ENCODE measurements at places on chromosomes 3 and 15.
A peak's percentile ranks its signal among the peaks of the same experiment; 100 is the strongest.

GRCh38 chr15:64596701-64597476, 136.5 kb downstream of the ZNF609 start:
- DNase-seq: peak; percentile 21

DNA sequence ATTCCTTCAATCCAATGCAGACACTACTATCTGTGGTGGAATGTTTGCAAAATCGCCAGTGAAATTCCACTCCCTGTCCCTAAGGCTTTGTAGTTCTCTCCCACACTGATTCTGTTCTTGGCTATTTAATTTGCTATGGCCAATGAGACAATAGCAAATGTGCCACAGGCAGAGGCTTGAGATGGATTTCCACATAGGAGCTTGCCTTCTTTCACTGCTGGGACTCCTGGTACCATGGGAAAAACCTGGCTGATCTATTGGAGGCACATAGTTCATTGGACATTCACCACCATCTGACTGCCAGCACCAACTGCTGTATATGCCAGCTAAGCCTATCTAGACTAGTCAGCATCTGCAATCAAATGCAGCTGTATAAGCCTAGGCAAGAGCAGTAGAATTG, 103.8 kb downstream of the NR1D2 start:
- DNase-seq: no peak

DNA sequence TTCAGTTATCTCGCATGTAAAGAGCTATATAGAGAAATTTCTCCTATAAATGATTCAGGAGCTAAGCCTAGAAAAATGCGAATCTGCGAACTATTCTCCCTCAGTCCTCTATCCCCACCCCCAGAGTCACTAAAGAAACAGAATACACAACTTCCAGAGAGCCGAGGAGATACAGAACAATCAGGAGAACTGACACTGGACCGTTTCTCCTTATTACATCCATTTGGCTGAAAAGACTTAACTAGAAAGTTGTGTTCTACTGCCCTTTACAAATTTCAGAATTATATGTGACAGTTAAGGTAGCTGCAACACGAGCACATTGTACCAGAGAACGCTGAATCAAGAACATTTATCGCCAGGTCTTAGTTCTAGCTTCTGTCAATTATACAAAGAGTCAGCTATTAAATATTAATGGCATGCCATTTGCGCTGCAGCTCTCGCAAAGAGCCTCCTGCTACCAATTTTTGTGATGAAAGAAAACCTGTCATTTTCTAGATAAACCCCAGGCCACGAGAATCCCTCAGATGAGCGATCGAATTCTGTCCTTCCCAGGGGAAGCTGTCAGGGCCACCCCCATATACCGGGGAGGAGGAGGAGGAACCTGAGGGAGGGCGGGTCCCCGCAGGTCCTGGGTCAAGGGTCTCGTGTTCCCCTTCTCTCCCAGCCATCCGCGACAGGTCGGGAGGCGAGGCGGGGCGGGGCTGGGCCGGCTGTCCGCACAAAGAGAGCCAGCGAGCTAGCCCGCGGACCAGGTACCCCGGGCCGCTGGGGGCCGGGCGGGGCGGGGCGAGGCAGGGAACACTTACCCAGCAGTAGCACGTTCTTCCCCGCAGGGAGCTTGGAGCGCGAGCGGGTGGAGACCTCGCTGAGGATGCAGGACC, 878 bp downstream of the DYNC1LI1 start:
- DNase-seq: peak; percentile 53

DNA sequence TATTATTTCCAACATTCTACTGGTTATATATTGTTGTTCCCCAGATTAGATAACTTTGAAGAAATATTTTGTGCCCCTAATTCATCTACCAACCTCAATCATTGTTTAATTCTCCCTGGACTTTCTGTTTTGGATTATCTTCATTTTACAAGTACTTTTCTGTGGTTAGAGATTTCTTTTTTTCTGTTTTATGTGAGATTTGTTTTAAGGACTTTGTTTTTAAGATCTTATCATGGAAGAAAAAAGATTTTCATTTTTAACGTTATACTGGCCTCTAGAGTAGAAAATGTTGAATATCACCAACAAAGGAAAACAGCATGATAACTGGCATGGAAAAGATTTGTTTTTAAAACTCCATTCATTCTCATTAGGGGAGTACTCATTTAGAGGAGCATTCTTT, 210.9 kb upstream of the KCNMB2 start:
- DNase-seq: no peak

DNA sequence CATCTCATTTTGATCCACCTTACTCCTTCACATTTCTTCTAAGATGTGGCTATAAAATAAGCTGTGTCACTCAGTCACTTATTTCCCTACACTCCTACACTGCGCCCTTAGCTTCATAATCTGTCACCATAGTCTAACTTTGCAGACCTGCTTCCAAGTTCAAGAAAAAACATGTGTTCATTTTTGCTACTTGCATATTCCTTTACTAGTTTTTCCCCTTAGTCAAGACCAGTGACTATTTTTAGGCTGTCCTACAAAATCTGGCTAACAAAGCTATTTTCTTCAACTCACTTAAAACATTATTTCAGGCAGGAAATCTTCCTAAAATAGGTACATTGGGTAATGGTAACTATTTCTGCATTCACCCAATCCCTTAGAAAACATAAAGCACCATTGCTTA, 272.5 kb downstream of the TBC1D5 start:
- no peak for DNase-seq

GRCh38 chr3:109257269-109257668, 59.0 kb downstream of the DPPA2 start:
- DNase-seq: peak; percentile 22

GRCh38 chr15:96262097-96262496, 68.4 kb upstream of the NR2F2 start:
- DNase-seq: no peak

DNA sequence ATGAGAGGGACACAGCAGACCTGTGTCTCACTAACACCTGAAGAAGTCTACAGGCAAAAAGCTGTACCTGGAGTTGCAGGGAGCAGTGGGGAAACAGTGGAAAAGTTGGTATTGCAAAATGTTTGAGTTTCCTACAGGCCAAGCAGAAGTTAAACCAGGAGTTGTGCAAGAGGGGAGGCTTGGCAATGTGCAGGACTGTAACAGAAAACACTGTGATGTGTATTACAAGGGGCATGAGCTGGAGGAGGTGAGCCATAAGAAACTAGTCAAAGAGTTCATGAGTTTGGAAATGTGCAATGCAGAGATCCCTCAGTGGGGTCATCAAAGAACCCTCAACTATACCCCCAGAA, 47.1 kb upstream of the SERPINI2 start:
- DNase-seq: no peak

GRCh38 chr3:44238889-44239288, 2.8 kb upstream of the TOPAZ1 start:
- DNase-seq: no peak

DNA sequence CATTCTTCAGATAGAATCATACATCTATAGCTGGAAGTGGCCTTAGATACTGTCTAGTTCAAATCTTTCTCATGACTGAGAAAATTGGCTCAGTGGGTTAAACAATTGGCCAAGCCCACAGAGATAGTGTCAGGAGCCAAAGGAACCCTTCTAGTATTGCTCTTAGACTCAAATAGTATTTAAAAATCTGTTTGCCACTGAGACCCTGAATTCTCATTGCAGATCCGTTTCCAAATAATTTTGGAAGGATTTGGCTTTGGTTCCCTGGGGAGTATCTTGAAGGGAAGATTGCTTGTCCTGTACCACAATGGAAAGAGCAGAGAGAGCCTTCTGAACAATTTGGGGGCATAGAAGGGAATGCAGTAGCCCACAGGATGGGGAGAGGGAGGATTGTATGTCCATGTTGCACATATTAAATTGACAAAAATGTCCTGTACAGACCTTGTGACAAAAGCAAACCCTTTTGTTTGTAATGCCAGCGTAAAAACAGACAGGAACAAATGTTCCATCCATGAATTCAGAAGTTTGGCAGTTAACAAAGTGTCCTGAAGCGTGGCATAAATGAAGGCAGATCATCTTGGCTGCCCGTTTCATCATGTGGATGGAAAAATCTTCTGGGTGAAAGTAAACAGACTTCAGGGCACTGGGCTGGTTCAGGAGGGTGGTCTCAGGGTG, 156.4 kb upstream of the RASGRP1 start:
- DNase-seq: no peak

GRCh38 chr3:144036498-144036897, 64.9 kb downstream of the DIPK2A start:
- no peak for DNase-seq

DNA sequence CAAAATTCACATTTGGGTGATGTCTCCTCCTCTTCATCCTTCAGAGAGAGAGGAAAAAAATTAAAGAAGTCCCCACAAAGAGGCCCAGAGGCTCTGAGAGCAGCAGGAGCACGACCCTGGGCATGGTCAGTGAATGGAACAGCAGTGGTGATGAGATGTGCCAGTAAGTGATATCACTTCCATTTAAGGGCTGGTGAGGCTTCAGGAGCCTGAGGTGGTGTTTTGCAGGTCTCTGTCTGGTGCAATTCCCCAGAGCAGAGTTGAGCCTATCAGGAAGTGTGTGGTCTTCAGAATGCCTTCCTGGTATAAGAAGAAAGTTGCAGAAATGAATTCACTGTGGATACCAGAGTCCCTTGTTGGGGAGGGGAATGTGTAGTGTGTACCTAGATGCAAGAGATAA, 21.4 kb downstream of the ERICH6 start:
- no peak for DNase-seq

DNA sequence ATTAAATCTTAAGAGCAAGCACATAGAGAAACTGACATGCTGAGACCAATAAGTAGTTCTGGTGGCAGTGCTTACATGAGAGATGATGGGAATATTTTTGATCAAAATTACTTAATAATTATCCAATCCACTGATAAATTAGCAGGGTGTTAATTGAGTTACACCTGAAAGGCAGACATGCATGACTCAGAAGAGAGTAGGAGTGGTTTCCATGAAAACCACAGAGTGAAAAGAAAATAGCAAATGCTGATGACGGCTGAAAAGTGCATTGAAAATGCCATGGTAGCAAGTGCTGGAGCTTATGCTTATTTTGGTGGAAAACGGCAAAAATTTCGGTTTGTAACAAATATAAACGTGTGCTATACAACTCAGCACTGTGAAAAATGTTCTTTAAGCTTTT, 267.8 kb upstream of the LRRN1 start:
- no peak for DNase-seq

DNA sequence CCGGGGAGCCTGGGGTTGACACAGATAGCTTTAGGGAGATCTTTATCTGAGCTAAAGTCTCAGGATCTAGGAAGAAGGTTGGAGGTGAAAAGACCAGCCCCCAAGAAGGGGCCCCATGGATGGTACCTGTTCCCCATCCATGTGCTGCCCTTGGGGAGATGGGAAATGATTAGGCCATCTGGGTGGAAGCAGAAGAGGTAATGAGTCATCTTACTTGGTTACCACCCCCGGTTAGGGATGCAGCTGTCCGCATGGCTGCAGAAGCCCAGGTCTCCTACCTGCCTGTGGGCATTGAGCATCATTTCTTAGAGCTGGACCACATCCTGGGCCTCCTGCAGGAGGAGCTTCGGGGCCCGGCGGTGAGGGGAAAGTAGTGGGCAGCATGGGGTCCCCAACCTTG, 3.1 kb upstream of the CPLX3 start:
- no peak for DNase-seq

GRCh38 chr3:52004163-52004787, 8.6 kb upstream of the RPL29 start:
- DNase-seq: peak; percentile 60

DNA sequence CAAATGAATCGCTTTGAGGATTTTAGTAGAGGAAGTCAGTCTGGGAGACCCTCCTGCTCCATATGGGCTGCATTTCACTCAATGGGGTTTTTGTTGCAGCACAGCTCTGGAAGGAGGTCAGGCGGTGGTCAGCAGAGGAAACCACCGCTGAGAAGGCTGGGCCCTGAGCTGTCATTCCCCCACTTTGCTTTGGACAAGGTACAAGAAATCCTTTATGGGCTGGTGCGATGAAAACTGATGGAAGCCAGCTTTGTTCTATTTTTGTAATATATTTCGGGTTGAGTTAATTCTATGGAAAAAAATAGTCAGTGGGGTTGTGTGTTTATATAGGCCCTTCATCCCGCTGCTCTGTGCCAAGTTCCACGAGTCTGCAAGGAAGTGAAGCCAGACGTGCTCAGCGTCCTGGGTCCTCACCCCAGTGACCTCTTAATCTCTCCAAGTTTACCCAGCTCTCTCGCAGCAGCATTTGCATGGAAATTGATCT, 157.1 kb upstream of the TMC3 start:
- no peak for DNase-seq

DNA sequence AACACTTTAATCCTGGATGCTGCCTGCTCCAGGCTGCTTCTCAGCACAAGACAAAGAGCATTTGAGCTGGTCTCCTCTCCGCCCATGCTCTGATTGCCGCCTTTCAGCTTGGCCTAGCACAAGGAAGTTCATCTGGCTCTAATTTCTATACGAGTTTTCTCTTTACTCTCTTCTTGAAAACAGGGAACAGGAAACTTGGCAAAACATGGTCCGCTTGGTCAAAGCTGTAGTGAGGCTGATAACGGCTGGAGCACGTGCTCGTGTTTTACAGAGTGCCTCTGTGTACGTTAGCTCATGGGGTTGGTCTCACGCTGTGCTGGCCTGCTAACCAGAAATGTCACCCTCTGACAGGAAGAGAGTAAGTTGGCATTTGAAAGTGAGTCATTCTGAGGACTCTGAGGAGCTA, 19.2 kb downstream of the RARRES1 start:
- no peak for DNase-seq

GRCh38 chr15:76467136-76467535, 130.6 kb downstream of the ISL2 start:
- DNase-seq: no peak

DNA sequence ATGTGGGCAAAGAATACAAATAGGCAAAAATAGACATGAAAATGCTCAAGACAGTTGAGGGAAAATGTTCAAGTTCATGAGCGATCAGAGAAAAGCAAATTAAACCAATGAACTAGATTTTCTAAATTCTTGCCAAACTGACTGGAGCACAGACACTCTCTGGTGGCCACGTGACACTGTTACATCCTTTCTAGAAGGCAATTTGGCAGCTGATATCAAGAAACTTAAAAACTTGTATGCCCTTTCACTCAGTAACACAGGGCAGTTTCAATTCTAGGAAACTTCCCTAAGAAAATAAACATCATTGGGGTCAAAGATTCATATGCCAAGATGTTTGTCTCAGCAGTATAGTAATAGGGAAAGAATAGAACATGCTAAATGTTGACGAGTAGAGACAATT, 52.2 kb downstream of the ABHD5 start:
- DNase-seq: no peak

- DNase-seq: peak; percentile 51
Measured at GRCh38 chr15:52078876-52079700, 33.5 kb downstream of the BCL2L10 start.

GRCh38 chr3:42699511-42699971, 3.1 kb downstream of the HHATL start:
- DNase-seq: no peak

- no peak for DNase-seq
Measured at GRCh38 chr15:56099311-56099710, 105.9 kb upstream of the NEDD4 start.

All from HTR-8/SVneo (cell line).